H9 (cell line): ENCODE measurements at places on chromosomes 11 and 22. TPM values are rescaled to one million over a fixed set of nuclear protein-coding genes. Genes with fewer than 3 reads are reported as not detected.

Gene VPREB1
- total RNA-seq: not detected in 2 replicates

Gene MS4A6A
- not detected in 2 replicates for total RNA-seq

DNA sequence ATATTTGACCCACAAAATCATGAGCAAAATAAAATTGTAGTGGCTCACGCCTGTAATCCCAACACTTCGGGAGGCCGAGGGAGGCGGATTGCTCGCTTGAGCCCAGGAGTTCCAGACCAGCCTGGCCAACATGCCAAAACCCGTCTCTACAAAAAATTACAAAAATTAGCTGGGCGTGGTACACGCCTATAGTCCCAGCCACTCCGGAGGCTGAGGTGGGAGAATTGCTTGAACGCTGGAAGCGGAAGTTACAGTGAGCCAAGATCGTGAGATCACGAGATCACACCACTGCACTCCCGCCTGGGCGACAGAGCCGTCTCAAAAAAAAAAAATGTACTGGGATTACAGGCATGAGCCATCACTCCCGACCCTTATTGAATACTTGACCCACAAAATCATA is 2.0 kb upstream of the RRAS2 start:
- H3K27me3 ChIP-seq: no peaks in the 10 kb centered on the region
- H3K4me1 ChIP-seq: peaks cover 5% of the 10 kb centered on the region; the same call in 1 of the 2 replicates
- H3K27ac ChIP-seq: no peak overlapping the region
- no peak for DNase-seq
- peaks cover 9% of the 10 kb centered on the region for H3K36me3 ChIP-seq

Gene ACR
- total RNA-seq: 0.35 TPM in 1 of 2 replicates, not detected in the other

Gene IGSF22
- 0.35 TPM in 1 of 2 replicates, not detected in the other for total RNA-seq
